ENCODE measurements at places on chromosomes 2 and 18. TPM values are rescaled to one million over a fixed set of nuclear protein-coding genes. Genes with fewer than 3 reads are reported as not detected.

GRCh38 chr2:228589115-228589514 is 407.6 kb upstream of the SPHKAP start:
- no peaks in the 10 kb centered on the region for H3K36me3 ChIP-seq
- H3K27ac ChIP-seq, result no peak overlapping the region
- DNase-seq, result no peak
- H3K4me3 ChIP-seq, result no peak overlapping the region
- H3K4me1 ChIP-seq, result no peaks in the 10 kb centered on the region

C2orf92 gene
- total RNA-seq, result not detected

DNA sequence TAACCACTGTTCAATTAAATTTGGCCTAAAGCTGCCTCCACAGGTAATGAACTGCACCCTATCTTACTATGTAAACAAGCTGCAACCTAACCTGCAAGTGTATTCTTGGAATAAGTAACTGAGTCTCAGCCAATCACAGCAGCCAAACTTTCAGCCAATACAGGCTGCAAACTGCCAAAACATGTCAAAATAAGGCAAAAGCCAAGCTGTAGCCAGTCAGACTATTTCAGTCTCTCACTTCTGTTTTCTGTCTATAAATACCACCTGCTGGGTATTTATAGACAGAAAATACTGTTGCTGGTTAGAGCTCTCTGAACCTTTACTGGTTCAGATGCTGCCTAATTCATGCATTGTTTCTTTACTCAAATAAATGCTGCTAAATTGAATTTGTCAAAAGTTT is 14.3 kb downstream of the C2orf76 start:
- H3K36me3 ChIP-seq, result no peaks in the 10 kb centered on the region
- no peaks in the 10 kb centered on the region for H3K27me3 ChIP-seq
- peak overlapping the region; percentile 59 for H3K27ac ChIP-seq
- H3K4me3 ChIP-seq, result no peak overlapping the region
- peaks cover 25% of the 10 kb centered on the region for H3K4me1 ChIP-seq

SCN3A gene
- total RNA-seq, result 1.6 TPM

DNA sequence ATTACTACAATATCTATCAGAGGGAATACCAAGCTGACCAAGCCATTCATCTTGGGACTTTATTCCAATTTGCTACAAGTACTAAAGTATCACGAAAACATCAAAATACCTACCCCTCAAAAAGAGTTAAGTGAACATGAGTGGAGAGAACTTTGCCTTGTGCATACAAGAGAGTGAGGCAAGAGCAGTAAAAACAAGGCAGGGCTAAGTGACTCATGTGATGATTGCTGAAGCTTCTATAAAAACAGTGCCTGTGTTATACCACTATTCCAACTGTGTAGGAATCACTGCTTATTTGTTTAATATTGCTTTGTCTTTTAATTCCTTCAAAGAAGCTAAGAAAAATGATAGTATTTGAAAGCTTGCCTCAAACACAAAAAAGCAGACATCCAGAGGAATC is 61.2 kb downstream of the FARSB start:
- no peak for DNase-seq
- H3K4me1 ChIP-seq, result peaks cover 3% of the 10 kb centered on the region
- no peaks in the 10 kb centered on the region for H3K27me3 ChIP-seq
- H3K36me3 ChIP-seq, result no peaks in the 10 kb centered on the region
- H3K27ac ChIP-seq, result peak overlapping the region; percentile 18

DNA sequence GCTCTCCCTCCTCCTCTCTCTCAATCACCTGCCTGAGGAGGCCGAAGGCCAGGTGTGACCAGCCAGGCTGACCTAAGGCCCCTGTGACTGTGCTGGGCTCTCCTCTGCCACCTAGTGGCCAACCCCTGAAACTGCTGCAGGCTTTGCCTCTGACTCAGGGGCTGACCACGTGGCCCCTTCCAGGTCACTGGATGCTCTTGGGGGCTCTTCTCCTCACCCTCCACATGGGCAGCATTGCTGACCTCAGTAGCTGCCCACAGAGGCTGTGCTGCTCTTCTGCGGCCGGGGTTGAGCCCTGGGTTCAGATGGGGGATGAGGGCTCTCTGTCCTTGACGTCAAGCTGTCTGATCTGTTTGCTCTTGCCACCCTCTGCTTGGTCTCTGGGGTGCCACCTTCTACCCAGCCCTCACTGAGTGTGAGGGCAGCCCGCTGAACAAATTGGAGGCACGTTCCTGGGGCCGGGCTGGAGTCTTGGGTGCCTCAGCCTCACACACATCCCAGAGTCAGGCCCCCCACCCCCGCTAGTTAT is 122.7 kb downstream of the TWIST2 start:
- no peak for DNase-seq
- H3K4me1 ChIP-seq, result no peaks in the 10 kb centered on the region
- H3K27ac ChIP-seq, result no peak overlapping the region

- H3K4me3 ChIP-seq, result peak overlapping the region; percentile 58
- H3K27me3 ChIP-seq, result peaks cover 38% of the 10 kb centered on the region
- H3K36me3 ChIP-seq, result no peaks in the 10 kb centered on the region
- DNase-seq, result no peak
- H3K27ac ChIP-seq, result peak overlapping the region; percentile 27
- H3K4me1 ChIP-seq, result peaks cover 14% of the 10 kb centered on the region
Observed at GRCh38 chr2:216636551-216637450, 3.6 kb downstream of the IGFBP2 start.

PROM2 gene
- total RNA-seq, result not detected

DNA sequence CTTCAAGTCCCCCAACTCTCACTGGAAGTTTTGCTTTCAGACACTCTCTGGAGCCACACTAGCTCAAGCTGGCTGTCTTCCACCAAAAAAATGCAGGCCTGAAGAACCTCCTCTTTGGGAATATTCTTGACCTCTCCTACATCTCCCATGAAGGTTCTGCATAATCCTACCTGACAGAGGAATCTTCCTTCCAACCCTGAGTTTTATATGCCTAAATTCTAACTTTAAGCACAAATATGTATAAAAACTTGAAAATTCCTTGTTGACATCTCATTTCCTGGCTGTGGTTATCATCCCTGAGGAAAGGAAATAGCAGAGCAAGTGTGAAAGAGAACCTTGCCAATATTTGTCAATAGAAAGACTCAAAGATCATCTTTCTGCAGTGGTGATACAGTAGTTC is 249.0 kb downstream of the LPIN1 start:
- H3K4me3 ChIP-seq, result no peak overlapping the region
- no peaks in the 10 kb centered on the region for H3K36me3 ChIP-seq

GRCh38 chr2:6067089-6067488 is 374.9 kb downstream of the SOX11 start:
- H3K4me3 ChIP-seq, result no peak overlapping the region
- H3K4me1 ChIP-seq, result no peaks in the 10 kb centered on the region
- H3K27ac ChIP-seq, result no peak overlapping the region
- DNase-seq, result no peak
- no peaks in the 10 kb centered on the region for H3K36me3 ChIP-seq

FMNL2 gene
- total RNA-seq, result 6.7 TPM

DSG4 gene
- not detected for total RNA-seq

DNA sequence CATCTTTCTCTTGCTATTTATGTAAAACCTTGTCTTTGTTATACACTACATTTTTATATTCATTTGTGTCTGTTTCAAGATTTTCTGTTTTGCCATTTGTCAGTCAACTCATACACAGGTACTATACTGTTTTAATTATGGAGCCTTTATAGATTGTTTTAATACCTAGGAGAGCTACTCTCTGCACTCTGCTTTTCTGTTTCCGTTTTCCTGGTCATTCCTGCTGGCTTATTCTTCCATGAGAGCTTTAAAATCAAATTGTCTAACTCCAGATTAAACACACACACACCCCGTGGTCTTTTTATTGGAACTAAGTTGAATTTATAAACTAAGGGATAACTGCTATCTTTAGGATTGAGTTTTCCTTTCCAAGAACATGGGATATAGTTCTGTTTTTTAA is 161.2 kb downstream of the RTN4 start:
- H3K4me1 ChIP-seq, result no peaks in the 10 kb centered on the region
- H3K4me3 ChIP-seq, result no peak overlapping the region
- H3K27ac ChIP-seq, result no peak overlapping the region
- no peaks in the 10 kb centered on the region for H3K36me3 ChIP-seq
- DNase-seq, result no peak
- H3K27me3 ChIP-seq, result no peaks in the 10 kb centered on the region

- peak; percentile 64 for DNase-seq
- H3K4me1 ChIP-seq, result peaks cover 7% of the 10 kb centered on the region
- H3K4me3 ChIP-seq, result peak overlapping the region; percentile 54
- no peaks in the 10 kb centered on the region for H3K36me3 ChIP-seq
- H3K27me3 ChIP-seq, result peaks cover 30% of the 10 kb centered on the region
Observed at GRCh38 chr2:70871398-70872211, 36.0 kb upstream of the CD207 start.

DNA sequence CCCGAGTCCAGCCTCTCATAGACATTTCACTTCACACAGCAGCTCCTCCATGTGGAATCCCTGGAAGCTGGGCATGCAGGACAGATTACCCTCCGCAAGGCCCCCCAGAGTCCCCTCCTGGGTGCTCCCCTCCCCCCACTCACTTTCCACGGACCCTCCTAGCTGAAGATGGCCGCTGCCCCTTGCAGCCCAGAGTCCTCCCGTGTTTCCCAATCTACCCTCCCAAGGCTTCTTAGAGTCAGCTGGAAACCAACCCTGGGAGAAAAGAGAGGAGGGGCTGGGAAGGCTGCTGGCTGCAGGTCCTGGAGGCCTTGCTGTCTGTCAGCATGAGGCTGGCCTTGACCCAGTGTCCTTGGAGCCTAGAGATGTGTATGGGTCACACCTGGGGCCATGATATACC is 49.0 kb upstream of the HAAO start:
- H3K27ac ChIP-seq, result no peak overlapping the region
- H3K4me1 ChIP-seq, result no peaks in the 10 kb centered on the region
- no peak overlapping the region for H3K4me3 ChIP-seq

- no peak for DNase-seq
- H3K27me3 ChIP-seq, result no peaks in the 10 kb centered on the region
- H3K27ac ChIP-seq, result no peak overlapping the region
- H3K4me1 ChIP-seq, result no peaks in the 10 kb centered on the region
- no peak overlapping the region for H3K4me3 ChIP-seq
Observed at GRCh38 chr2:215949991-215950404, 63.4 kb downstream of the MREG start.

DNA sequence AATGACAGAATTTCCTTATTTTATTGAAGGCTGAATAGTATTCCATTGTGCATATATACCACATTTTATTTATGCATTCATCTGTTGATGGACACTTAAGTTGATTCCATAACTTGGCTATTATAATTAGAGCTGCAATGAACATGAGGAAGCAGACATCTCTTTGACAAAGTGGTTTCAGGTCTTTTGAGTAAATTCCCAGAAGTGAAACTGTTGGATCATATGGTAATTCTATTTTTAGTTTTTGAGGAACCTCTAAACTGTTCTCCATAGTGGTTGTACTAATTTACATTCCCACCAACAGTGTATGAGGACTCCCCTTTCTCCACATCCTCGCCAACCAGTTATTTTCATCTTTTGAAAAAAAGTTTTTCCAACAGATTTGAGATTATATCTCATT is 77.5 kb downstream of the TMEM200C start:
- no peak overlapping the region for H3K27ac ChIP-seq
- H3K4me1 ChIP-seq, result no peaks in the 10 kb centered on the region
- no peak overlapping the region for H3K4me3 ChIP-seq
- DNase-seq, result no peak
- no peaks in the 10 kb centered on the region for H3K36me3 ChIP-seq
- no peaks in the 10 kb centered on the region for H3K27me3 ChIP-seq

MARCO gene
- total RNA-seq, result 2.1 TPM

- H3K27me3 ChIP-seq, result no peaks in the 10 kb centered on the region
- no peaks in the 10 kb centered on the region for H3K36me3 ChIP-seq
- peaks cover 16% of the 10 kb centered on the region for H3K4me1 ChIP-seq
- no peak for DNase-seq
- H3K27ac ChIP-seq, result no peak overlapping the region
Observed at GRCh38 chr2:18790509-18791171, 201.3 kb upstream of the NT5C1B start.

GRCh38 chr18:42657551-42657950 is 457.9 kb downstream of the RIT2 start:
- no peak overlapping the region for H3K4me3 ChIP-seq
- no peaks in the 10 kb centered on the region for H3K36me3 ChIP-seq
- no peaks in the 10 kb centered on the region for H3K27me3 ChIP-seq
- no peak for DNase-seq
- no peaks in the 10 kb centered on the region for H3K4me1 ChIP-seq

DNA sequence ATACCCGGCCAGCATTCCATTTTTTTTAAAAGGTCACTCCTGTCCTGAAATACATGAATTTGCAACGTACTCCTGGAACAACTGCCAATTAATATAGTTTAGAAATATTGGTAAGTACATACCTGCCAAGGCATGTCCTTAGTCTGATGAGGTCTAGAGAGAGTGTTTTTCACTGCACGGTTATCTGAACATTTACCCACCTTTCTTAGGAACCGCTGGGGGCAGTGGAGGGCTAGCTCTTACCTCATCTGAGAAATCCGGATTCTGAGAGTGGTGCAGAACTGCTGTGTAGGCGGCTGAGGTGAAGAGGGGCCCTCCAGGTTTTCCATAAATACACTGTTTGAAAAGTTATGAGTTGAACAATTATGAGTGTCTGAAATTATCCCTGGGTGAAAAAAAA is 133.1 kb upstream of the CCDC195 start:
- no peaks in the 10 kb centered on the region for H3K4me1 ChIP-seq
- H3K27ac ChIP-seq, result no peak overlapping the region
- no peak overlapping the region for H3K4me3 ChIP-seq
- DNase-seq, result no peak

DNA sequence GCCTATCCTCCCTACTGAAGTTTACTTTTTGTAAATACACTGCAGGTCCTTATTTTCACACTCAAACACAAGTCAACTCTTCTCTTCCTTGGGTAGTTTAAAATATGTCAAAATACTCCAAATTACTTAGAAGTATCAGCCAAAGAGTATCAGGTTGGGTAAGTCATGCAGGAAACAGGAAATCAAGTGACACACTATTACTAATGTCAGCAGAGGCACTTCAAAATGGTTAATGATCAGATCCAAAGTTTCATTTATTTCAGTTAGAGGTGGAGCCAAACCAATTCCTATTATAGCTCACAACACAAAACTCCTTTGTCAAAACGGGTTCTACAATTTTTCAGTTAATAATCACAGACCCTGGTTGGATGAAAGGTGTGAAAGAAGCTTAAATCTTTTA is 54.2 kb downstream of the DLGAP1 start:
- no peaks in the 10 kb centered on the region for H3K4me1 ChIP-seq
- no peaks in the 10 kb centered on the region for H3K36me3 ChIP-seq
- no peak overlapping the region for H3K27ac ChIP-seq
- no peaks in the 10 kb centered on the region for H3K27me3 ChIP-seq
- no peak overlapping the region for H3K4me3 ChIP-seq
- no peak for DNase-seq

GRCh38 chr2:219449609-219450008 is 15.0 kb downstream of the SPEG start:
- H3K27ac ChIP-seq, result peak overlapping the region; percentile 99
- H3K4me3 ChIP-seq, result no peak overlapping the region
- no peak for DNase-seq
- H3K36me3 ChIP-seq, result no peaks in the 10 kb centered on the region

TXNDC2 gene
- total RNA-seq, result not detected

All from gastrocnemius medialis (tissue), 4 donors.